NCI-H2107 (cell line): ENCODE measurements at places on chromosomes 16 and 17.

DNA sequence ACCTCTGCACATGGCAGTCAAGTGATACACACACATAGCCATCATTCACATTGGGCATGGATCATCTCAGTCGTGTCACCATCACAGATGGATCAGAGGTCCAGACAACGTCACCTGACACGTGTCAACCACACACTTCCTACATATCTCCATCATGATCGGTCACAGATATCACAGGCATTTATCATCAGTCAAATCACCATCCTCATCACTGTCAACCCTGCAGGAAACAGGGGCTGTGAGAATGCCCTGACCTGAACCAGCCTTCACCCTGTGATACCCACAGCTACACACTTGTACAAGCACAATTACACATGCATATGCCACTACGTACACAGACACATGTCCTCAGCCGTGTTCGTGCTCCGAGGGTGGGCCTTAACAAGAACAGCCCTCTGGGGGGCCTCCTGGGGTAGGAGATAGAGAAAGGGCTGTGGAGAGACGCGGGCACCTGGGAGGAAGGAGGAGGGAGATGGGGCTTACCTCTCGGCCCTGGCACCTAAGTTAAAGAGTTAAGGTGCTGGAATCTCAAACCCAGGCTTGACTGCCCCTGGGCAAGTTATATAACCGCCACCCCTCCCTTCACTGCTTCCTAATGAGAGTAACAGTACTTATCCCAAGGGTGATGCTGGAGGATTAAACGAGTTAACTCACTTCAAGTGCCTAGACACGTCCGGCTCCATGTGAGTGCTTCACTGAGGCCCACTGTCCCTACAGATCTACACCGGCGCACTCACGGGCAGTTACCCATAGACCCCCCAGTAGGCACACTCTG, 1.1 kb downstream of the SLC12A4 start:
- DNase-seq = no peak

DNA sequence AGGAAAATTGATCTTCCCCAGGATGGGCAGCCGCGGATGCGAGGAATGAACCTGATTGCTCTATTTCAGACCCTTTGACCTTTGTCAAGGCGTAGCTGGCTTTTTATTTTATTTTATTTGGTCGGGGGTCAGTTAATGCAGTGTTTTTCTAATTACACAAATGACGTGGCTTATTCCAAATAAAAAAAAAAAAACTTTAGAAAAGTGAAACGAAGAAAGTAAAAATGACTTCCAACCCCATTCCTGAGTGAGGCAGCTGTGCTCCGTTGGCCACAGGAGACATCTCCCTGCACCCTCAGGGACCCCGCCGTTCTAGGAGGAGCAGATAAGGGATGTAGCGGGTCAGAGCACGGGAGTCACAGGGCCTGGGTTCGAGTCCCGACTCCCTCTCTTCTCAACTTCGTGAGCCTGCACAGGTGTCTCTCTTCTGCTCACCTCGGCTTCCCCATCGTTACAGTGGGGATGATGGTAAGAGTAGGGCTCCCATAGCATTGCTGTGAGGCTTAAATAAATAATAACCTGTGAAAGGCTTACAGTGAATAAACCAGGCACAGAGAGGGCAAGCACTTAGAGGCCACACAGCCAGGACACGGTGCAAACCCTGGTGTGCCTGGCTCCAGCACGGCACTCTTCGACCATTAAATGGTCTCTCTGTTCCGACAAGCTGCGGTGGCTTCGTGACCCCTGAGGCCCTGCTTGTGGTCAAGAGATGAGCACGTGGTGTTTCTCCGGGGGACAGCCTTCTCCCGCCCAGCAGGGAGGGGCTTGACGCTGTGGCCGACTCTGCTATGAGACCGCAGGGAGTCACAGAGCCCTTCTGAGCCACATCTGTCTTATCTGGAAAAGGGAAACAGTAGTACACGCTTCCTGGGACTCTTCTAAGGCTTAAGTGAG, 10.2 kb downstream of the FOXF1 start:
- DNase-seq = no peak

DNA sequence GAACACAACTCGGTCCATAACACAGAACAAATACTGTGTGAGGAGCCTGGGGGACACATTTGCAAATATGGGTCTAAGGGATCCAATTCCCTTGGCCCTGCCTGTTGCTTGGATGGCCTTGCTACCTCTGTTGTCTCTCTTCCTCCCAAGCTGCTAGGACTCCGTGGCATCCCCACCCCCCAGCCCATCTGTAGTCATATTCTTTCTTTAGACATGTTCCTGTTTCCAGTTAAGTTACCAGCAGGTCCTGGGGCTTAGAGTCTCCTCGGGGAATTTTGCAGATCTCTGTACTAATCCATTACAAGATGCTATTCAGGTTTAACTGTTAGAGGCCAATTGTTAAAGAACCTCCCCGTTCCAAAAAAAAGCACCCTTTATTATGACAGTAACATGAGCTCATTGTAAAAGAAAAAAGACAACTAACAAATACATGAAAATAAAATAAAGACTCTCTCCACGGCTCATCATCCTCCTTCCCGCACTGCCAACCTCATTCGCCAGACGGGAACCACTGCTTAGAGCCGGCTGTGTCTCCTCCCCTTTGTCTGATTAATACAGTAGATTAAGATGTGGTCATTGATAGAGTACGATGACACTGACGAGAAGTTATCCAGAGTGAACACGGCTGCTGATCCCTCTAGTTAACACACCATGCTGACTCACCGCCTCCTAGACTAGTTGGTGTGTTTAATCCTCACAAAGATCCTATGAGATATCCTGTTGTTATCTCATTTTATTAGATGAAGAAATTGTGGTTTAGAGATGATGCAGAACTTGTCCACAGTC, 22.2 kb downstream of the HS3ST4 start:
- no peak for DNase-seq

DNA sequence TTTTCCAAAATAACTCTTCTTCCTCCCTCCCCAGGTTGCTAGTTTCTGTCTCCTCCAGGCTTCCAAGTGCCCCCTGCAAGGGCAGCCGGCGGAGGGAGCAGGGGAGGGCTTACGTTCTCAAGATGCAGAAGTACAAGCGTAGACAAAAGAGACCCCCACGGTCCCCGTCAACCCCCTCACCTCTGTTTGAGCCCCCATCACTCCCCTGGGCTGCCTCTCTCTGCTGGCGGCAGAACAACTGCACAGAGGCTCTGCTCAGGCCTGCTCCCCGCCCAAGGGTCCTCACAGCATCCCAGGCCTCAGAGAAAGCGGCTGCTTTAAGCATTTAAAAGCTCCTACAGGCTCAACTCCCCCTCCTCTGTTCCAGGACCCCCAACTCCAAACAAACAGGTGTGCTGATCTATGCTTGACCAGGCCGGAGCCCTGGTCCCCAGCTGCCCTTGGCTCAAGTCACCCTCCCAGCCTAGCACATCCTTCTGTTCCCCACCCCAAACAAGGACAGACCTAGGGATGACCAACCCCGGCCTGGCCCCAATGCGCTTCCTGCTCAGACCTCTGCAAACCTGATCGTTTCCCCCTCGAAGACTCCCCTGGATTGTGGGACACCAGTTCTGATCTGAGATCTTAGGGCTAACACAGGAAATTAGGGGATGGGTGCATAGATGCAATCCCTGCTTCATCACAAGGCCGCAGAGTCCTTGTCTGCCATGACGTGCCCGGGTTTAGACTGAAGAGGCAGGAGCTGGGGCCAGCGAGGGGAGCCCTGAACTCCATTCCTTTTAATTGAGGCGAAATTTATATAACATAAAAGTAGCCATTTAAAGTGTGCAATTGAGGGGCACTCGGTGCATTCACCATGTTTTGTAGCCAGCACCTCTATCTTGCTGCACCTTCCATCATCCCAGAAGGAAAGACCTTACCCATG, 17.2 kb upstream of the RBFOX3 start:
- DNase-seq = no peak

DNA sequence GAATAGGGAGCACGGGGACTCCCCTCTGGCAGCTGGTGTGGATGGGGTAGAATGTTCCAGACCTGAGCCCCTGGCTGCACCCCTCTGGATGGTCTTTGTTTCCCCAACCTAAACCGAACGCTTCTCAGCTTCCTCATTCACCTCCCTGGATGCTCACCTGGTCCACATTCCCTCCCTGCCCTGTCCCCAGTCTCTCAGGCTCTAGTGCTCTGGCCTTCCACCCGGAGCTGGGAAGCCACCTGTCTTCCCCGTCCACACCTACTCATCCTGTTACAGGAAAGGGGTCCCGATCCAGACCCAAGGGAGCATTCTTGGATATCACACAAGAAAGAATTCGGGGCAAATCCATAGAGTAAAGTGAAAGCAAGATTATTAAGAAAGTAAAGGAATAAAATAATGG, 73.5 kb downstream of the CYLD start:
- DNase-seq = no peak

DNA sequence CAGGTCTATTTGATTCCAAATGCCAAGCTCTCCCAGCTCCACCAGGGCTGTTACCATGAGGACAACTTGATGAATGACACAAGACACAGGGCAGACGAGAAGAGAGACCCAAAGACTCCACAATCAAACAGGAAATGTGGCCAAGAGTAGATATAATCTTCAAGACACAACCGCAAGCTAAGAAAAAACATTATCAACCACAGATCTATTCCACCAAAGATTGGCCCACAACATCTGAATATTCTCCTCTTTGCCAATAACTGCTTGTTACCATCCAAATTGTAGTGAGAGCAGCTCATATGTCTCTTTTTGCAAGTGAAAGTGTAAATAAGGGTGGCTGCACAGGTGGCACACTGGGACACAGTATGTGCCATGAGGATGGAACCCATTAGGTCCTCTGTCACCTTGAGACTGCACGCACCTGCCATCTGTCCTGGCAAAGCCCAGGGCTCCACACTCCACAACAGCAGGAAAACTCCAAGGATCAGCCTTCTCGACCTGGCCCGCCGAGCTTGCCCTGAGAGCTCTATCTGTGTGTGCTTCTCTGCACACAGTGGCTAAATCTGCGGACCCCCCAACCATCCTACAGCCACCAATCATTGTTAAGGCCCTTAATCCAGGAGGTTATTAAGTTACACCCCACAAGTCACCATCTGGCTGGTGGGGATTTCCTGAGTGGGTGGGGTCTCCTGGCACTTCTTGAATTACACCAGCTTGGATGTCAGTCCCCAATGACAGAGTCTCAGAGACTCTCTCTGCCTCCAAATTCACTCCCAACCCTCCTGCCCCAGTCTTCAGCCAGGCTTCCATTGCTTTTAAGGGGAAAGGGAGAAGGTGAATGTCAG, 50.5 kb downstream of the DYNLRB2 start:
- no peak for DNase-seq

DNA sequence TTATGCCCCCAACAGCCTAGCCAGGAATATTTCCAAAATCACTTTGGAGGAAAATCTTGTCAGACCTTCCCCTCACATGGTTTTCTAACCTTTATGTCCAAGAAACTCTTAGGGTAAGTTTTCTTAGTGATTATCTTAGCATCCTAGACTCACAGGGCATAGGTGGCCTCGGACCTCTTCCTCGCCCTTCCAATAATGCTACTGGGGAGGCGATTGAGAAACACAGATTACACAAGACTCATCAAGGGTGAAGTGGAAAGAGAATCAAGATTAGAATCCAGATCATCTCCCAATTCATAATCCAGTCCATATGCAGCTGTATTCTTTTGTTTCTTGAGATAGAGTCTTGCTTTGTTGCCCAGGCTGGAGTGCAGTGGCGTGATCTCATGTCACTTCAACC, 358.4 kb upstream of the CDH5 start:
- no peak for DNase-seq

DNA sequence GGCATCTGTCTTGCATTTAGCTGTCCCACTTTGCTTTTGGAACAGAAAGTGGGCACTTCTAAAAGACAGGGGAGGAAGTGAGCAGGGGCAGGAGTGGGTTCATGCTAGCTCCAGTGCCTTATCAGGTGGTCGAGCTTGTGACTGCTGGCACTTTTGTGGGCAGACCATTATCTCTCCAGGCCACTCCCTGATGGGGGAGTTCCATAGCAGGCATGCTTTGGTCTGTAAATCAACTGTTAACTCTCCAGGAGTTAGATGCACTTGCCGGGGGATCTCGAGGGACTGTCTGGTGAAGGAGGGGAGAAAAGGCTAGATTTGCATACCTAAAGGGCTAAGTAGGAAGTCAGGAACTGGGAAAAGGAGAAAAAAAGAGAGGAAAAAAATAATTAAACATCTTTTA, 9.3 kb upstream of the CARD14 start:
- no peak for DNase-seq

DNA sequence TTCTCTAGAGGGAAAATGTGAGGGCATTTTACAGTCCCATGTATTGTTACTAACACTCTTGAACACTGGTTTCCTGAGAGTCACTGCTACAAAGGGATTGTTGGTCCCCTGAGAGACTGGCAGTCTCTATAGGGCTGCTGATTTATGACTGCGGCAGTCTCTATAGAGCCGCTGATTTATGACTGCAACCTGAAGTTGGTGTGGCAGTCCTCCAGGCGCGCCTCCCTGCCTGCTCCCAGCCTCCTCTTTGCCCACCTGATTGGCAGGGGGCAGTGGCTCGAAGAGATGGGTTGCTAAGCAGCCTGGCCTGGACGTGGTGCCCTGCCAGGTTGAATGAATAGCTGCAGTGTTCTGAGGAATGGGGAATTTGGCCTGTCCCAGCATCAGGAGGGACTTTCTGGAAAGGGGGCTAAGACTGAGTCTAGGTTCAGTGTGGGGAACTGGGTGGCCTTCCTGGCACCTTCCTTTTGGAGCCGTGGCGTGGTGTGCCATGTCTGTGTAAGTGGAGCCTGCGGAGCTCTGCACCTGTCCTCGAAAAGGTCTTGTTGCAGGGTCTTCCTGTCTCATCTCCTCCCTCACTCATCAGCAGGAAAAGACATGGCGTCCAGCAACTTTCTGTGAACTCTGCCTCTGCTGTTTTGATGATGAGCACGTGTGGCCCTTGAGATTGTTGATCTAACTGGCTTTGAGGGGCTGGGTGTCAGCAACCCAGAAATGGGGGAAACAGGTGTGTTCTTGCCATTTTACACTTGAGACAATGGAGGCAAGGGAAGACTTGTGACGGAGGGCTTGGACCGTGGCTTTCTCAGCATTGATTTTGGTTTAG, 24.9 kb downstream of the SAP30BP start:
- DNase-seq = no peak

GRCh38 chr17:27049104-27049784, 244.7 kb upstream of the WSB1 start:
- no peak for DNase-seq

GRCh38 chr16:2333772-2334379, 6.7 kb downstream of the ABCA3 start:
- DNase-seq = no peak

GRCh38 chr16:89114159-89114981, 20.7 kb downstream of the ACSF3 start:
- no peak for DNase-seq
